ENCODE measurements at places on chromosomes 5 and 9.

DNA sequence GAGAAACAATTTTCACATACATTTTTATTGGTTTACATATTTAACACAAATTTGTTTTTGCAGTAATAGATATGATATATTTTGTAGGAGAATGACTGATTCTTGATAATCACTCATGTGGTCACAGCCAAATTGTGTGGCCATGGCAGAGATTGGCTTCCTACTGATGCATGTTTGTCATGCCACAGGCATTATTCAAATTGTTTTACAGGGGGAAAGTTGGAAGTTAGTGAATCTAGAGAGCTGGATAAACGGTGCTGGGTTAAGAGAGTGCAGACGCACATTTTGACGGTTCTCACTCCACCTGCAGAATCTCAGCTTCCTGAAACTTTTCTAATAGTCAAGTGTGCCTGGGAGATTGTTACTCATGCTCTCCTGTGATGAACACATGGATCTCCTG, 91.1 kb upstream of the FBN2 start:
- DNase-seq: no peak

- DNase-seq: no peak
Measured at GRCh38 chr5:166251786-166252185, 2039.7 kb upstream of the WWC1 start.

- DNase-seq: no peak
Measured at GRCh38 chr9:18778846-18779245, 254.2 kb downstream of the SAXO1 start.

GRCh38 chr5:142870532-142871362, 100.6 kb downstream of the ARHGAP26 start:
- no peak for DNase-seq

DNA sequence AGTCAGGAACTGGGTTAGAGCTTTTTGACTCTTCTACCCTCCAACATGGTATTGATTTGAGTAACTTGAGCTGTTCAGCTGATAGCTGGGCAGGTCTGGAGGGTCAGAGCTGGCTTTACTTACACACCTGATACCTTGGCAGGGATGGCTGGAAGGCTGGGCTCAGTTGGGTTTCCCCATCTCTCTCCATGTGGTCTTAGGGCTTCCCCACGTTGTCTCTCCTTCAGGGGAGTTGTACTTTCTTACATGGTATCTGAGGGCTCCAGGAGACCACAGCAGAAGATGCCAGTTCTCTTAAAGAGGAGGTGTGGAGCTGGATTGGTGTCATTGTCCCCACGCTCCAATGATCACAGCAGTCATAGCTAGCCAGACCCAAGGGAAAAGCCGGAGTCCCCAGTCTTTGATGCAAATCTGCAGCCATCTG, 25.6 kb downstream of the ISOC1 start:
- DNase-seq: no peak

- DNase-seq: no peak
Measured at GRCh38 chr5:17928581-17928981, 294.3 kb downstream of the TAF11L14 start.

DNA sequence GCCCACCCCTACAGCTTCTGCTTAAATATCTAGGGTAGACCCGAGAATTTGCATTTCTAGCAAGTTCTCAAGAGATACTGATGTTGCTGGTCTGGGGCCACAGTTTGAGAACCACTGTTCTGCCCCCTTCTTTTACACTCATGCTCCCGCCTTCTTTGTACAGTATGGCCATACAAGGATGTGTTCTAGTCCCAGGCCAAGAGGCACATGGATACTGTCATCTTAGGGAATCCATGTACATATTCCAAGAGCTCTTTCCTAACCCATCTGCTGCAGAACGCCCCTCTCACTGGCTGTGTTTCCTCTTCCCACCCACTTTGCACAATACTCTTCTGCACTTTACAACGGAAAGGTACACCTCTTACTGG, 44.4 kb downstream of the FGF18 start:
- no peak for DNase-seq

GRCh38 chr5:138032028-138032571, 779 bp downstream of the FAM13B start:
- DNase-seq: no peak

DNA sequence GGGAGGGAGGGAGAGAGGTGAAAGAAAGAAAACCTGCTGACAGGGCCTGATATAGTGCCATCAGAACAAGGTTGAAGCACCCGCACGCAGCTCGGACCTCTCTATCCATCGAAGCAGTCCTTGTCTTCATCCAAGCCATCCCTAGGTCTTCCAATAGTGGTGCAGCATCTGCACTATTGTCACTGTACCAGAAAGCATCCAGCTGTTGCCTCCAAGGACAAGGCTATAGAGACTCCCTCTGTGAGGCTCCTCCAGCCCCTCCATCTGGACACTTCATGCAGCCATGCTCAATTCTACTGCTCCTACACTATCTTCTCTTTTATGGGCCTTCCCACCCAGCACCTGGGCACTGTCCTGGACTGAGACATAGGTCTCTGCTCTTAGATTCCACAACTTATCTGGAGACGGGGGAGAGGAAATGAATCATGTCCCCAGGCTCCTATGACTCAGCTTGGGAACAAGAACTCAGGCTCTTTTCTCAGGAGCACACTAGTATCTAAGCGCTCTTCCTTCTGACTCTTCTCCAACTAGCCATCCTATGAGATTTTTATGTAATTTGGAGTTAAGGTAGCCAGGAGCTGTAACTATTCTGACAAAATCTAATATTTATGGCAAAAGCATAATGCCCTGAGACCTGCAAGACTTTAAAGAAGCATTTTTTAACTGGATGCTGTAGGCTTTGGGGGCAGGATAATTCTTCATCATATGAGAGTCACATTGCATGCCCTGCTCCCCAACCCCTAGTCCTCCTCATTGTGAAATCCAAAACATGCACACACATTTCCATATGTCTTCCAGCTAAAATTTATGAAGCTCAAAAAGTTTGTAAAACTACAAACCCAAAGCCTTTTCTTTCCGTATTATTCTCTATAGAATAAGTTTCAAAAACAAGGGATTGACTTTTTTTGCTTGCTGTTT, 446.8 kb downstream of the CCDC171 start:
- DNase-seq: no peak

DNA sequence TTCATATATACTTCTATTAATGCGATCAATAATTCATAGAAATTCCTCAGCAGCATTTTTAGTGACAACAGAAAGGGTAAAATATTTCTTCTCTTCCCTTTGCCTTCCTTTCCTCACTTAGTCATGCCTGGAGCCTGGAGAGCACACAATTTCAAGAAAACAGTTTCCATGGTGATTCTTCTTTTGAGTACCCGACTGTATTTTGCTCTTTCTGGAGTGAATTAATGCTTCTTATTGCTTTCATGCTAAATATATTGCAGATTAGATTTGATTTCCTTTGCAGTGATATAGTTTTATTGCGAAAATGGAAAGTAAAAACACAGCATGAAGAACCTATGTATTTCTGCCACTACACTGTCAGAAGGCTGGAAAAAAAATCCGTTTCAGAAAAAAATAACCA, 153.5 kb downstream of the PPP2R2B start:
- DNase-seq: no peak

DNA sequence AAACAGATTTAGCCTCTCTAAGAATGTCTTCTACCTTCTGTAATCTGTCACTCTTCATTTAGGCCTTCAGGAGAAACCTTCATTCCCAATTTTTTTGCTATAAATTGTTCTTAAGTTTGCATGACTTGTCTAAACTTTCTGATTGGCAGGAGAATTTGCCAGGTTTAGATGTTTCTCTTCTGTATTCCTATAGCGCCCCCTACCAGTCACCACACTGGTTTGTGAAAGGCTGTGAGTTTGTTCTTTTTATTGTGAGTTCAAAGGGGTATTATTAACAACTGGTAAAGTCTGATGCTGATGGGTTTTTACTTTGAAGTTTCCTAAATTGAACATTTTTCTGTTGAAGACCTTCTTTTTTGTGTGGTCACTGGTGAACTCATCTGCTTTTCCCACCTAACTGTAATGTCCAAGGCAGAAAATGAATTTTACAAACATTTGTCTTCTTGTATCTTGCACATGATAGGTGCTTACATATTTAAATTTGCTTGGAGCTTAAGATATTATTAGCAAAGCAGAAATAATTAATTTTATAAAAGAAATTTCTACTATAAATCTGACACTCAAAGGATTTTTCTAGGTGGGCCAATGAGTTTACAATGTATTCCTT, 18.4 kb upstream of the F2RL2 start:
- DNase-seq: peak; percentile 39

DNA sequence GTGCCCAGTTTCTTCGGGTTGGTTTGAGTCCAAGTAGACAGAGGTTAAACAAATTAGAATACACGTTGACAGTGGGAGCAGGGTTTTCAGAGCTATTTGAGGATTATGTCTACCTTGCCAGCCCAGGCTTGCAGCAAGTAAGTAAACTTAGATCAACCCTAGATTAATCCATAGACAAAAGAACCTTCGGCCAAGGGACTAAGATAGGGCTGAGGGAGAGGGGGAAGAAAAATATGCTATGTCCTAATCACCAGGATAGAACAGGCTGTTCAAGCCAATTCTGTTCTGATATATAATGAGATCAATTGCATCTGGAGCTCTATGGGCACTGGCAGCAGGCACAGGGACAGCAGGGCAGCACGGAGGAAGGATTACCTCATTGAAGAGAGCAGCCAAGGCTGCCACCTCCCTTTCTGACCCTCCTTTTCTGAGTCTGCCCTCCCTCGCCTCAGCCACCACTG, 377.7 kb downstream of the PIK3R1 start:
- DNase-seq: no peak

DNA sequence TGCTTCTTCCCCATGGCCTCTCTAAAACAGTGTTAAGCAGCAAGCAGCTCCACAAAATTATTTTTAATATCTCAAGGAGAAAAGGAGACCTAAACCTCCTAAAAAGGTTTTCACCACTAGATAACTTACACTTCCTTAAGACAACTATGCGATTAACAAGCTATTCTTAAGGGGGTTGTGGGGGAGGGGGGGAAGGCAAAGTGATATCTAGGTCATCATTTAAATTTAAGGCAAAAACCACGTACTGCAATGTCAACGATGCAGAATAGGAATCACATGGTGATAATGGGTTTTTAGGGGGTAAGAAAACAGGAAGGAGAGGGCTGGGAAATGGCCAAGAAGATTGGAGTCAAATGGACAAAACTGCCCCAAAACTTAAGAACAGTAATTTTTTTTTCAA, 32.6 kb downstream of the CSNK1A1 start:
- no peak for DNase-seq

DNA sequence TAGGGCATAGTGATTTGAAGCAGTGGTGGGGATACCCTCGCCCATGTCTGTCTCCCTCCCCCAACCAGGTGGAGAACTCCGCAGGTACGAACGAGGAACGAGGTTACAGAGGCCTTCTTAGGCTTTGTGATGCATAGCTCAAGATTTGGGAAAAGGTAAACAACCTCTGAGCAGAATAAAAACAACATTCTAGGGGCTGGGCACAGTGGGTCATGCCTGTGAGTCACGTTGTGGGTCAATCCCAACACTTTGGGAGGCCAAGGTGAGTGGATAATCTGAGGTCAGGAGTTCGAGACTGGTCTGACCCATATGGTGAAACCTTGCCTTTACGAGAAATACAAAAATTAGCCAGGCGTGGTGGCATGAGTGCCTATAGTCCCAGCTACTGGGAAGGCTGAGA, 3.6 kb upstream of the LCP2 start:
- no peak for DNase-seq

- DNase-seq: no peak
Measured at GRCh38 chr5:42564689-42565356, 141.6 kb downstream of the GHR start.

DNA sequence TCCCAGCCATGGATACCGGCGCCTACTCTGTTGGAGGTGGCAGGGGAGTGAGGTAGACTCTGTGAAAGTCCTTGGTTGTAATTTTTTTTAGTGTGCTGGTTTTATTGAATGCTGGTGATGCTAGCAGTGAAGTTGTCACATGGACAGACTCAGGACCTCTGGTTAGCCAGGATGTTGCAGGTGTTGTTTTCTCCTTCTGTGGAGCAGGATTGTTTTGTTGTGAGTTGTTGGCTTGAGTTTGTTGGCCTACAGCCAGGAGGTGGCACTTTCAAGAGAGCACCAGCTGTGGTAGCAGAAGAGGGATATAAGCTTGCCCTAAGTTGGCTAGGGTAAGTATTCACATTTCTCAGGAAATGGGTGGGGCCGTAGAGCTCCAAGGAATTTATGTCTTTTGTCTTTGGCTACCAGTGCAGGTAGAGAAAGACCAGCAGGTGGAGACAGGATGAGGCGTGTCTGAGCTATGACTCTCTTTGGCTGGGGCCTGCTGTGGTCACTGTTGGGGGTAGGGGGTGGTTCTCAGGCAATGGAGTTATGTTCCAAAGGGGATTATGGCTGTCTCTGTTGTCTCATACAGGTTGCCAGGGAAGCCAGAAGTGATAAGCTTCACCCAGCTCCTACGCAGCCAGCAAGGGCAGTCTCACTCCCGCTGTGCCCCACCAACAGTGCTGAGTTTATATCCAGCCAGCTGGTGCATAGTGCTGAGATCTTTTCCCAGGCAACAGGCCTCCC, 248.7 kb downstream of the TAF11L14 start:
- DNase-seq: no peak

DNA sequence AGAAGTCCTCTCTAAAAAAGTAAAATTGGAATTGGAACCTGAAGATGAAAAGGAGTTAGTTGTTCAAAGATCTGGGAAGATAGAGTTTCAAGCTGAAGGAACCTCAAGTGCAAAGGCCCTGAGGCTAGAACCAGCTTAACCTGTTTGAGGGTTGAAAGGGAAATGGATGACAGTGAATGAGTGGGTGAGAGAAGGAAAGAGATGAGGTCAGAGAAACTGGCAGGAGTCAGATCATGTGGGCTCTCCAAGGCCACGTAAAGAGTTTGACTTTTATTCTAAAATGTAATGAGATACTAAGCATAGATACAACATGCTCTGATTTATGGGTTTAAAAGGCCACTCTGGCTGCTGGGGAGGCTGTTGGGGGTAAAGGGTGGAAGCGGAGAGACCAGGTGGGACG, 2.5 kb upstream of the RAD23B start:
- DNase-seq: no peak

DNA sequence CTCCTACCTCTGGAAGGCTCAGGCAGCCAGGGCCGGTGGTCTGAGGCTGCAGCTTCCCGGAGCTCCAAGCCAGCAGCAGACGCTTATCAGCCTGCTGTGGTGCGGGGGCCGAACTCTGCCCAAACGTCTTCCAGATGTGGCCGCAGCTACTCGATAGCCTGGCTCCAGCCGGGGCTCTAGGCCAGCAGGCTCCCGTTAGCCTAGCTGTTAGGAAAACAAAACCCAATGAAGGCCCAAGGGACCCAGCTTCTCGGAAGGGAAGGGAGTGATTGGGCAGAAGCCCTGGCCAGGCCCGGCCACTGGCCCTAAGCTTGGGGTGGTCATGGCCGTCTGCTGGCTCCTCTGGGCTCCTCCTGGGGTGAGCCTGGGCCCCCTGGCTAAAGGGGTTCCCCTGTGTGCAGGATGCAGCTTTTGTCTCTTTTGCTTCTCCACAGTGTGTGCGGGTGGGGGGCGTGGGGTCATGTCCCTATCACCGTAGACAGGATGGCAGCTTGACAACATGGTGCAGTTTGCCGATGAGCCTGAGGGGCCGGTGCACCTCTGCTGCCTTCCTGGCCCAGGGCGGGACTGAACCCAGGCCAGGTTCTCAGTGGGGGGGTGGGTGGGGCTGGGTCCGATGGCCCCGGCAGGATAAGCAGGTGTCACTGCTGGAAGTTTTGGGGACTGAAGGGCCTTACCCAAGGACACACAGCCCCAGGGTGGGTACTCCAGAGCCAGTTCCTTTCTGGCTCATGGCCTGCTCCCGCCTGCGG, 18.7 kb downstream of the MYMK start:
- DNase-seq: no peak

Measured in progenitor cell of endocrine pancreas (in vitro differentiated cells).